Adrenal gland (tissue), 19 donors: ENCODE measurements at places on chromosomes 13 and 19. TPM values are rescaled to one million over a fixed set of nuclear protein-coding genes. Genes with fewer than 3 reads are reported as not detected.

- no peaks in the 10 kb centered on the region for H3K27me3 ChIP-seq
- H3K27ac ChIP-seq, result no peak overlapping the region
- H3K4me3 ChIP-seq, result no peak overlapping the region
- no peak for DNase-seq
- no peaks in the 10 kb centered on the region for H3K36me3 ChIP-seq
Observed at GRCh38 chr13:63910511-63910910, 2494.9 kb upstream of the PCDH20 start.

- H3K36me3 ChIP-seq, result no peaks in the 10 kb centered on the region
- H3K27me3 ChIP-seq, result peaks cover 3% of the 10 kb centered on the region
- no peak overlapping the region for H3K27ac ChIP-seq
Observed at GRCh38 chr19:42148266-42148665, 16.0 kb upstream of the POU2F2 start.

- peaks cover 75% of the 10 kb centered on the region for H3K36me3 ChIP-seq
- H3K4me1 ChIP-seq, result no peaks in the 10 kb centered on the region
- H3K27ac ChIP-seq, result no peak overlapping the region
- no peaks in the 10 kb centered on the region for H3K27me3 ChIP-seq
- peak; percentile 91 for DNase-seq
Observed at GRCh38 chr19:46704379-46705076, 12.4 kb downstream of the PRKD2 start.

DNA sequence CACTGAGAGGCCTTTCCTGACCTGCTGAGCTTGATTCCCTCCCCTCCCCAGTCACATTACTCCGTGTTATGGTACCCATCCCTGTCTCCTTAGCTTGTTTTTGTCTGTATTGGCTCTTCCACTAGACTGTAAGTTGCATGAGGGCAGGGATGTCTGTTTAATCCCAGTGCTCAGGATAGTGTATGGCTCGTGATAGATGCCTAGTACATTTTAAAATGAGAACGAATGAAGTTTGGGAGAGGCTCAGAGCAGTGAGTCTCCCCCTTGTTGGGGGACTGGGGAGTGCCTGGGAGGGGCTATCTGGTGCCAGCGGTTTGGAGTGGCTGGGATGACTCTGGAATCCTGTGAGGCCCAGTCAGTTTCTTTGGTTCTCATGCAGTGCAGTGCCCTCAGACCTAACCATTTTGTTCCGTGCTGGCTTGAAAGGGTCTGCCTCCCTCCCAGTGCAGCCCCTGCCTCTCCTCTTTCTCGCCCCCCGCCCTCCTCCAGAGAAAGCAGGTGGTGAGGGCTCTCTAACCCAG, 35.5 kb downstream of the ACTN4 start:
- DNase-seq, result no peak
- no peak overlapping the region for H3K4me3 ChIP-seq
- H3K27me3 ChIP-seq, result no peaks in the 10 kb centered on the region
- H3K4me1 ChIP-seq, result peaks cover 59% of the 10 kb centered on the region
- H3K27ac ChIP-seq, result peak overlapping the region; percentile 86

DNA sequence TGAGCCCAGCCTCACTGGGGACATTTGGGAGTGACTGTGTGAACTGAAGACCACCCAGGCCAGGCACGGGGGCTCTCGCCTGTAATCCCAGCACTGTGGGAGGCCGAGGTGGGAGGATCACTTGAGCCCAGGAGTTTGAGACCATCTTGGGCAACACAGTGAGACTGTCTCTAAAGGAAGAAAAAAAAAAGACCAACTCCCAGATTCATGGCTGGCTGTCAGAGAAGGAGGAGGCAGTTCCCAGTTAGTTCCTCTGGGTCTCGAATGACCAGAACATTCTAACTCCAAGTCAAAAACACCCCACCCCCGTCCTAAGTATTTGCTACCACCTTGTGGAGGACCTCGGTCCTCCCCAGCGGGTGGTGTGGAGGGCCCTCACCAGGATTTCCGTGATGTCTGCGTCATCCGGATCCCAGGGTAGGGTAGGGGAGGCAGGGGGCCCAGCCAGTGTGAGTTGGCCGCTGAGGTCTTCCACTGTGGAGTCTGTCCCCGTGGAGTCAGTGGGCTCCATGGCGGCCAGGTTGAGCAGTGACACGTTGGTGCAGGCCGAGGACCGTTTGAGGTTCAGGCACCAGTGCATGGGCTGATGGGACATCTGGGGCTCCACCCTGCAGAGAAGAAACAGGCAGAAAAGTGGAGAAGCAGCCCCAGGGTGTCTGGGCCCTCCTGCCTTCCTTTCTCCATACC, 1.3 kb downstream of the TSKS start:
- no peak overlapping the region for H3K4me3 ChIP-seq
- H3K27me3 ChIP-seq, result no peaks in the 10 kb centered on the region
- H3K27ac ChIP-seq, result peak overlapping the region; percentile 32
- H3K36me3 ChIP-seq, result no peaks in the 10 kb centered on the region
- no peak for DNase-seq

GRCh38 chr13:111629926-111630325, 309.5 kb downstream of the TEX29 start:
- H3K27me3 ChIP-seq, result no peaks in the 10 kb centered on the region
- no peak overlapping the region for H3K4me3 ChIP-seq
- H3K36me3 ChIP-seq, result no peaks in the 10 kb centered on the region

GRCh38 chr19:29013325-29013724, 199.6 kb downstream of the UQCRFS1 start:
- H3K27me3 ChIP-seq, result peaks cover 12% of the 10 kb centered on the region
- no peak for DNase-seq
- H3K27ac ChIP-seq, result no peak overlapping the region
- H3K4me1 ChIP-seq, result no peaks in the 10 kb centered on the region
- no peak overlapping the region for H3K4me3 ChIP-seq
- no peaks in the 10 kb centered on the region for H3K36me3 ChIP-seq

- H3K4me3 ChIP-seq, result no peak overlapping the region
- H3K4me1 ChIP-seq, result no peaks in the 10 kb centered on the region
- peak; percentile 32 for DNase-seq
- H3K27me3 ChIP-seq, result no peaks in the 10 kb centered on the region
- H3K36me3 ChIP-seq, result no peaks in the 10 kb centered on the region
Observed at GRCh38 chr13:59345311-59345710, 818.4 kb downstream of the DIAPH3 start.

DNA sequence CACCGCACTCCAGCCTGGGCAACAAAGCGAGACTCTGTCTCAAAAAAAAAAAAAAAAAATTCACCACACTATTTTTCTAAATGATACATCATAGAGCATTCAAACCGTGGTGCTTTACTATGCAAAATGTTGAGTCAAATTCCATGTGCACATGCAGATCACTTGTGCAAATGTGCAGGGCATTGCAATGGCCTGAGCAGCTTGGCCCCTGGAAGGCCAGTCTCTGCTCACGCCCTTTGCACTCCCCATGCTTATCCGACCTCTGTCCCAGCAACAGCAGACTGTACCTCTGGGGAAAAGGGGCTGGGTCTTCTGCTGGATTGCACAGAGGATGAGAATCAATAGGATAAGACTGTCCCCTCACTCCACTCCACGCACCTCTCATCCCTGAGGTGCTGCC, 58.5 kb downstream of the PARP4 start:
- H3K4me1 ChIP-seq, result no peaks in the 10 kb centered on the region
- no peaks in the 10 kb centered on the region for H3K27me3 ChIP-seq
- no peak overlapping the region for H3K4me3 ChIP-seq

- no peaks in the 10 kb centered on the region for H3K36me3 ChIP-seq
- H3K27me3 ChIP-seq, result no peaks in the 10 kb centered on the region
- no peak for DNase-seq
- no peak overlapping the region for H3K4me3 ChIP-seq
- no peaks in the 10 kb centered on the region for H3K4me1 ChIP-seq
Observed at GRCh38 chr19:14840206-14840605, 5.2 kb upstream of the OR7A5 start.

DNA sequence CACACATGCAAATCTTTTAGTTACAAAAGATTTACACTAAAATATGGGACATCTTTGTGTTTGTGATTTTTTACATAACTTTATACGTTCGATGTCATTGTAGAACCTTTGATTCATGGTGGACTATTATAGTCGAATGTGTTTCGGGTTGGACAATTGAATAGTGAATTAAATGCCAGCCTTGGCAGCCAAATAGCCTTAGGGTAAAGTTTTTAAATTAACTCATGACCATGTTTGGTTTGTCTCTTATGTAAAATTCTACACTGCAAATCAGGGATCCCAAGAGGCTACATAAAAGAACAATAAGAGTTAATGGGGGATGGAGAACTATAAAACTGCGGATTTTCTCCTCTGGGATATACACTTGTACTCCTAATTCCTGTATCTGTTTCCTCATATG, 1735.6 kb upstream of the SPRY2 start:
- H3K36me3 ChIP-seq, result no peaks in the 10 kb centered on the region
- DNase-seq, result no peak
- H3K27ac ChIP-seq, result no peak overlapping the region
- no peaks in the 10 kb centered on the region for H3K4me1 ChIP-seq
- H3K4me3 ChIP-seq, result no peak overlapping the region

DNA sequence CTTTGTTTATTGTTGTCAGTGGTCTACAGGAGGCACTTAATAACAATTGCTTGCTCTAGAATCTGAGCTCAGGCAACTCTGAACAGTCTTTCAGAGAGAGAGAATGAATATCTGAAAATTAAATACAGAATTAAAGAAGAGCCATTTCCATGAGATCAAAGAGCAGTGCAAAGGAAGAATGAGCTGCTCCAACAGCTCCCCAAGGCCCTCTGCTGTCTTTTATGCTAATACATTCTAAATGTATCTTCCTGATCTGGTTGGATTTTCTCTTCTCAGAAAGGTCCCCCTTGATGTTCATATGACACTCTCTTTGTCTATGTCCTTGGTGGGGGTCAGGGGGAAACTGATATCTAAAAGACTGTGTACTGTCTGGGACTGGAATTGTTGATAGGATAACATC, 1029.6 kb downstream of the PCDH9 start:
- H3K27ac ChIP-seq, result no peak overlapping the region
- no peaks in the 10 kb centered on the region for H3K36me3 ChIP-seq
- no peaks in the 10 kb centered on the region for H3K4me1 ChIP-seq
- no peak overlapping the region for H3K4me3 ChIP-seq

DNA sequence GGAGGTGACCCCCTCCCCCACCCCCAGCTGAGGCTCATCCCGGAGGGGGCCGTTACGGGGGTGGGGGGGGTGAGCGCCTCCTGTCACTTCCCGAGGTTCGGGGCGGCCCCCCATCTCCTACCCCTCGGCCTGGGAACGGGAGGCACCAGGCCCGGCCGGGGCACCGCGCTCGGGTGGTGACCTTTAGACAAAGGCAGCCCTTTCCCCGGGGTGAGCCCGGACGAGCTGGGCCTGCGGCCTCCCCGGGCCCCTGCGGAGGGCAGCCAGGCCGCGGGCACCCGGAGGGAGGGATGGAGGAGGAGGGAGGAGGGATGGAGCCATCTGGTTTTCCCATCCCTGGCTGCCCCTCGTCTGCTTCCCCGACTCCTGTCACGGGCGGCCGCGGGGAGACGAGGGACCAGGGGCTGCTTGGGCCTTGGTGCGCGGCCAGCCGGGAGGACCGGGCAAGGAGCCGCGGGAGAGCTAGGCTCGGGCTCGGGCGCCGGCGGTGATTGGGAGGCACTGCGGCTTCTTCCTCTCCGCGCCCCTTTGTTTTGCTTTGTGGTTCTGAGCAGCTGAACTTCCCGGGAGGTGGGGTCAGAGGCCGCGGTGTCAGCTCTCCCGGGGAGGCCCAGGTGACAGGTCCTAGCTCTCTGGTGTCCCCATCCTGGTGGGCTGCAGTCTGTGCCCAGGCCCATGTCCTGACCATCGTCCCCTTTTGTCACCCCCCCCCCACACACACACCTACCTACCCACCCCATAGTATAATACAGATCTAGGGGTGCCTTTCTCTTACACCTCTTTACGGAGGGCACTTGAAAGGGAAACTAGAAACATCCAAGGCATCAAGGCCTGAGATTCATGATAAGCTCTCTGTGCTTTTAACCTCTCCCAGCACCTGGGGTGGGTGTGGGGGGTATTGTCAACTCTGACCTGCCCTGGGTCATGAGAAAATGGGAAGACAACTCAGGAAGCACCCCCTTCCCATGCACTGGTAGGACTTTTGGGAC, 1.3 kb downstream of the BICRA start:
- H3K4me3 ChIP-seq, result no peak overlapping the region
- peak overlapping the region; percentile 60 for H3K27ac ChIP-seq
- H3K4me1 ChIP-seq, result peaks cover 18% of the 10 kb centered on the region

DNA sequence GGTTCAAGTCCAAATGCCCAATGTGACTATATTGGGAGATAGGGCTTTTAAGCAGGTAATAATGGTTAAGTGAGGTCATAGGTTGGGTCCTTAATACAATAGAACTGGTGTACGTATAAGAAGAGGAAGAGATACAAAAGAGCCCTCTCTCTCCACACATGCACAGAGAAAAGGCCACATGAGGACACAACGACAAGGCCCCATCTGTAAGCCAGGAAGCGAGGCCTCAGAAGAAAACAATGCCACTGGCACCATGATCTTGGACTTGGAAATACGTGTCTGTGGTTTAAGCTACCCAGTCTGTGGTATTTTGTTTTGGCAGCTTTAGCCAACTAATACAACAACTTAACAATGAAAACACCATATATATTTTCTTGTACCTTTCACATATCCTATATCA, 23.4 kb upstream of the RFC3 start:
- no peaks in the 10 kb centered on the region for H3K4me1 ChIP-seq
- H3K27ac ChIP-seq, result no peak overlapping the region
- H3K36me3 ChIP-seq, result no peaks in the 10 kb centered on the region
- H3K27me3 ChIP-seq, result no peaks in the 10 kb centered on the region
- DNase-seq, result no peak

DNA sequence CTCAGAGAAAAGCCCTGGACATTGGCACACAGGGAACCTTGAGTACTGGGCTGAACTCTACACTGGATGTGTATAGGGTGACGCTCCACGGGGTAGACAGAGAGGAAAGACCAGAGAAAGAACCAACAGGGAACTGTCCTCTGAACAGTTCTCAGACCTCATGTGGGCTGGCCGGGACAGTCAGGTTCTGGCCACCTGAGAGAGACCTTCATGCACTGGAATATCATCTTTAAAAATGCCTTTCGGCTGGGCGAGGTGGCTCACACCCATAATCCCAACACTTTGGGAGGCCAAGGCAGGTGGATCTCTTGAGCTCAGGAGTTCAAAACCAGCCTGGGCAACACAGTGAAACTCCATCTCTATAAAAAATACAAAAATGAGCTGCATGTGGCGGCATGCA, 143.8 kb upstream of the GJB6 start:
- no peak for DNase-seq
- no peaks in the 10 kb centered on the region for H3K36me3 ChIP-seq
- no peak overlapping the region for H3K27ac ChIP-seq
- H3K27me3 ChIP-seq, result peaks cover 2% of the 10 kb centered on the region
- no peak overlapping the region for H3K4me3 ChIP-seq

- H3K4me3 ChIP-seq, result no peak overlapping the region
- no peak for DNase-seq
- peaks cover 11% of the 10 kb centered on the region for H3K4me1 ChIP-seq
- H3K27me3 ChIP-seq, result peaks cover 67% of the 10 kb centered on the region
- H3K36me3 ChIP-seq, result no peaks in the 10 kb centered on the region
Observed at GRCh38 chr19:1744822-1745563, 8.3 kb upstream of the ONECUT3 start.

The EPSTI1 gene
- 7.1 TPM for total RNA-seq

The APOC1 gene
- total RNA-seq, result 2,137 TPM

The OSCAR gene
- 0.24 TPM for total RNA-seq

The CYP4F2 gene
- not detected for total RNA-seq

The RAX2 gene
- total RNA-seq, result not detected

The ZNF98 gene
- total RNA-seq, result 0.63 TPM

The ZNF528 gene
- 27.7 TPM for total RNA-seq

The ZNF763 gene
- total RNA-seq, result 2.0 TPM

The FCAR gene
- total RNA-seq, result not detected
